ENCODE measurements at places on chromosomes 5 and 9.

DNA sequence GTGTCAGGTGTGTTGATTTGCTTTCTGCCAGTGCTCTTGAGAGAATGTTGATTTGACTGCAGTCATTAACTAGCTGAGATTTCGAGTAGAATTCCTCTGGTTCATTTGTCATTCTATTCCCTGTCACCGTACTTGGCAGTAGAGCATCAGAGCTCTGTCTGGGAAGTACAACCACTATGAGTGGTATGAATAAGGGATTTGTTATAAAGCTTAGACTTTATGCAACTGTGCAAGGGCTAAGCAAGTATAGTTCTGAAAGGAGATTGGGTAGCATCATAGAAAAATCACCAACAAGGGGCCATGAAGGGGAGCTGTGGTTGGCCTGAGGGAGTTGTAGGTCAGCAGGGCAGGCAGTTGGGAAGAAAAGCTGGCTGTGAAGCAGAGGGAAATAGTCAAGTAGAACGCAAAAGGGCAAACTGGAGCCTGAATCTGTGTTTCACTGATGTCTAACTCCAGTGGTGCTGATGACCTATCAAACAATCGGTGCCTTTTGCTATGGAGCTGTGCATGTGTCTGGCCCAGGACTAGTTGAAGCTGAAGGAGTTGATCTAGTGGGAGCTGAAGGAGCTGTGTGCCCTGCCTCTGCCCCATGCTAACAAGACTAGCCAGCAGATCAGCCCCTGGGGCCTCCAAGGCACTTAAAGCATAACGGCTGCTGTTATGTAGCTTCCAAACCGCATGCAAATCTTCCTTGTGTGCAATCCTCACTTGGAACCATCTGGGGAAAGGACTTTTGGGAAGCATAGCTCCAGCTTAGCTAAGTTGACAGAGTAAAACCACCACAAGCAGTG is 110.0 kb downstream of the SLC28A3 start:
- no peak for DNase-seq

DNA sequence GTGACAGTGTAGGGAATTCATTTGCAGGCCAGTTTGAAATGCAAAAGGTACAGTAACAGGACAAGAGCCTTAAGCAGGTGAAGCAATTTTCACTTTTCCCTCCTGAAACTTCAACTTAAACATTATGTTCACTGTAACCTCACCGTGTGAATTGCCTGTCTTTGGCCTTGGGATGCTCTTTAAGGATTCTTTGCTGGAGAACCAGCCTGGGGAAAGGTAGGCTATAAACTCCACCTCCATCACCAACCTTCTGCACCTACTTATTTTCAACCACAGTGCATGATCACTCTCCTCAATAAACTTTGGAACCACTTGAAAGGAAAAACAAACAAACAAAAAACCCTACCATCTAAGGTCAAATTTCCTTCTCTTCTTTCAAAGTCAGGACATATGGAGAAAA is 300.5 kb downstream of the TLE1 start:
- DNase-seq = no peak

DNA sequence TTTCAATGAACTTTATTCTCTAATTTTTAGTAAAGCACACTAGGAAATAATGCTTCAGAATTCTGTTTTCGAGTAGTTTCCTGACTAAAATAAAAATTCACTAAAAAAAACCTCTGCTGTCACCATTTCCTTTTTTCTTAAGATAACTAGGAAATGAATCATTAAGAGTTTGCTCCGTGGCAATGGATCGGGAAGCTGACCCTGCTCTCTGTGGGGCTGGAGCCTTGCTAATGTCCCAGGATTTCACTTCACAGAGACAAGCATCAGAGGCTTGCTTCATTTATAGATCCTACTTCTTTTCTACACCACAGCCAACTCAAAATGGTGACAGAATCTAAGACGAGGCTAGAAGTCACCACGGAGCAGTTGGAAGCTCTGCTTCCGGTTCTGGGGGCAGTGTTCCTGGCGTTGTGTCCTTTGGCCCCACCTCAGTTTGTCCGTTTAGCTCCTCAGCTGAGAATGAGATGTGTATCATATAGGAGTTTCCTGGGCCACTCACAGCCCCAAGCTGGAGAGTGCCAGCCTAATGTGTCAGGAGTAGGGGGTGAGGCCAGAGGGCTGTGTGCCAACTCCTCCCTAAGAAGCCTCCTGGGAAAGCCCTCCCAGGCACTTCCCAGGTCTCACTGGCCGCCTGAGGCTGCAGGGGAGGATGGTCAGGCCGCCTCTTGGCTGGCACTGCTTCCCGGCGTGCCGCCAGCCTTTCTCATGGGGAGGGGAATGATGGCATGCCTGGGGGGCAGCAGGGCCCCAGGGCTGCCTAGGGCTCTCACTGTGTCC is 19.6 kb downstream of the TENT4A start:
- peak; percentile 41 for DNase-seq

DNA sequence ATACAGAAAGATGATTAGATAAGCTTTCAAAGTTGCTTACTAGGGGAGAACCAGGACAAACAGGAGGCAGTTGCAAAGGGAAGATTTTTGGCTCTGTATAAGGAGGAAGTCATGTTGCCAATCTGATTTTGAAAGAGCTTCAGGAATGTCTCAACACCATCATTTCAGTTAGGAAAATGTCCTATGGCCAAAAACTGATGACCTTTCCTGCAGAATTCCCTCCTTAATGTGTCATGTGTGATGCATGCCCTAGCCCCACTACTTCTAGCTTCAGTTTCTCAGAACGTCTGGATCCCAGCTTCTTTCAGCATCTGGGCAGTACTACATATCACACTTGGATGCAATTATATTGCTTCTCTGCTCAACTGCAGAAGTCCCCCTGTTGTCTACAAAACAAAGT is 211.5 kb upstream of the NREP start:
- DNase-seq = no peak

- DNase-seq = no peak
These were observed 8.1 kb downstream of the TAL2 start for GRCh38 chr9:105670315-105670714.

GRCh38 chr5:150137997-150138396 is 17.6 kb downstream of the PDGFRB start:
- DNase-seq = no peak

DNA sequence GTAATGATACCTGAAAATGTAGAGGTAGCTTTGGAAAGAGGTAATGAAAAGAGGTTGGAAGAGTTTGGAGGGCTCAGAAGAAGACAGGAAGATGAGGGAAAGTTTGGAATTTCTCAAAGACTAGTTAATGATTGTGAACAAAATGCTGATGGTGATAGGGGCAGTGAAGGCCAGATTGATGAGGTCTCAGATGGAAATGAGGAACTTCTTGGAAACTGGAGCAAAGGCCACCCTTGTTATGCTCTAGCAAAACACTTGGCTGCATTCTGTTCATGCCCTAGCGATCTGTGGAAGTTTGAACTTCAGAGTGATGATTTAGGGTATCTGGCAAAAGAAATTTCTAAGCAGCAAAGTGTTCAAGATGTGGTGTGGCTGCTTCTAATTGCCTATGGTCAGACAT is 161.2 kb upstream of the SPEF2 start:
- DNase-seq = no peak

DNA sequence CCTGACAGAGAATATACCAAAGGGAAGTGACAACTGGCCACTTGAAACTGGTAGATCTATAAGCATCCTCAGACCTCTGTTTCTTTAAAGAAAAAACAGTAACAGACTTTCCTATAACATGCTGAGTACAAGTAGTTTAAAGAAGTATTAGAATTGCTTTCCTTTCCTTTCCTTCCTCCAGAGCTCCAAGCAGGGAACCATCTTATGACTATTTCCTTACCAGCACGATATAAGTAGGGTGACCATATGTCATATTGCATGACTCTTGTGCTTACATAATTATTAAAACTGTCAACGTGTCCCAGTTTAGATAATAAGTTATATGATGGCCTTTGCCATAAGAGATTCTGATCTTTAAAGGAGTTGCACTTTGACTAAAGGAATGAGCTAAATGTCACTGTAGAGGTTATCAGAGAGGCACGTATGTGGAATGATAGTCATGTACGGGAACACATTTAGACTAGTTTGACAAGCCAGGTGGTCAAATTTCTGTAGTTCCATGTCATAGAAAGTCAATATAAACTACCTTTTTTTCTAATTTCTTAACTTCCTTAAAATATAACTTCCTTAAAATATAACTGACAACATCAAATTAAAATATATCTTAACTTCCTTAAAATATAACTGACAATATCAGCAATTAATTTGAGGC is 212.7 kb upstream of the CD180 start:
- no peak for DNase-seq

DNA sequence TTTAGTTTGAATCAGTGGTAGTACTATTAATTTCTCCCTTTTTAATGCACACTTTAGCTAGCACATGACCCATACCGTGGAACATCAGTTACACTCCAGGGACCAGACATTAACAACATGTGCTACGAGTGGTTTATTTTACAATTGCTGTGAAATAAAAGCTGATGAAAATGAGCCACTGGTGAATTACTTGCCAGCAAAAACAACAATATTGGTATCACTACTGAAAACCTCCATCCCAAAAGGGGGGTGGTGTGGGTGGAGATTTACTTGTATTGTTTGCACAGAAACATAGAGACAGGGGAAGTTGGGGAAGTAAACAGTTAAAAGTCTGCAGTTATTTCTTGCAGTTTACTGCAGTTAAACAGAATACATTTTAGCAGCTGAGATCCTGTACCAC is 369.6 kb upstream of the GRAMD2B start:
- DNase-seq = no peak

DNA sequence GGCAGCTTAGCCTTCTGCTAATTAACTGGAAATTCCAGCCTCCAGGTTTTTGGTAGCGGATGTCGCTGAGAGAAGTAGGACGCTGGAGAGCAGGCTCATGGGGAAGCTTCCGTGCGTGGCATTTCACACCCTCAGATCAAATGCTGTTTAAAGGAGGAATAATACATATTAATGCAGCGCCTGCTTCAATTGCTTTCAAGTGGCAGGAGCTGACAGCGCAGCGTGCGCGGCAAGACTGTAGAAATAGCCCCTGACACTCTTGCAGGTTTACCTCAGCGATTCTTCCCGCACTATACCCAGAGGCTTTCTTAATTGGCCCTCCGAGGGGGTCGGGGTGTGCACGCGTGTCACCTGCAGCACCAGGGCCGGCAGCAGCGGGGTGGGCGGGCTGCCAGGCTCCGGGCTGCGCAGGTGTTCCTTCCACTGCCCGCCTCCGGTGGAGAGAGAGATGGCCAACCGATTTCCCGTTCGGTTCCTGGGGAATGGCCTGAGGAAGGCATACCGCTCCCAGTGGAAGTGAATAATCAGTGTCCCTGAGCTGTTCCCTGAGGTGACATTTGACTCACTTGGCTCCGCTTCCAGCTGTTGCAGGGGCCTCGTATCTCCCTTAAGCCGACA is 427.9 kb downstream of the KCTD16 start:
- DNase-seq = peak; percentile 74

- DNase-seq = peak; percentile 21
These were observed 61.8 kb downstream of the C6 start for GRCh38 chr5:41151564-41151963.

DNA sequence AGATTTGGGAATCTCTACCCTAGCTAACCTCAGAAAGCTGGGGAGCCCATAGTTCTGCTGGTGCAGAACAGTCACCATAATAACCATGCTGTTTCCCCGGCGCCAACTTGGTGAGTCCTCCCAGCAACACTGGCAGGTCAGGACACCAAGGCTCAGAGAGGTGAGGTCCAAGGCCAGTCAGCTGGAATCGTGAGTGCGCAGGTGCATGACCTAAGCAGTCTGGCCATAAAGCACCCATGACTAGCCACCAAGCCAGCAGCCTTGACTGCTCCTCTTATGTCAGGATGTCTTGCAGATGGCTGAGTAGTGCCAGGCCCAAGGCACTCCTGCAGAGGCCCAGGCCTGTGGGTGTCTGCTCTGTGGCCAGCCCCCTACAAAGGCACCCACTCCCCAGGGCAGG is 2.6 kb downstream of the RNF44 start:
- DNase-seq = no peak

DNA sequence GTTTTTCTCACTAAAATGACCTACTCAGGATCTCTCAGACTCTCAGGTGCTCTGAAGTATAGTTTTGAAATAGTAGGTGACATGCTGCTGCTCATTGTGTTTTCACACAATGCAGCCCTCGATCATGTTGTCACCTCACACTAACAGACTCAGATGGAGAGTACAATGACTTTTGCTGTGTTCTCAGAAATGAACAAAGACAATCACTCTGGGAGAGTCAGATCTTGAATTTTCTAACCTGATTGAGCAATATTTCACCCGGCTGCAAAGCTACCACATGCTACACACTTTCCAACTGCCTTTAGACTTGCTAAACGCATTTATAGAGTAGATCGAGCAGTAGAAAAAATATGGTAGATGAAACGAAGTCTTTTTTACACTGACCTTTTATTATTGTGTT is 113.4 kb downstream of the ST8SIA4 start:
- DNase-seq = no peak

DNA sequence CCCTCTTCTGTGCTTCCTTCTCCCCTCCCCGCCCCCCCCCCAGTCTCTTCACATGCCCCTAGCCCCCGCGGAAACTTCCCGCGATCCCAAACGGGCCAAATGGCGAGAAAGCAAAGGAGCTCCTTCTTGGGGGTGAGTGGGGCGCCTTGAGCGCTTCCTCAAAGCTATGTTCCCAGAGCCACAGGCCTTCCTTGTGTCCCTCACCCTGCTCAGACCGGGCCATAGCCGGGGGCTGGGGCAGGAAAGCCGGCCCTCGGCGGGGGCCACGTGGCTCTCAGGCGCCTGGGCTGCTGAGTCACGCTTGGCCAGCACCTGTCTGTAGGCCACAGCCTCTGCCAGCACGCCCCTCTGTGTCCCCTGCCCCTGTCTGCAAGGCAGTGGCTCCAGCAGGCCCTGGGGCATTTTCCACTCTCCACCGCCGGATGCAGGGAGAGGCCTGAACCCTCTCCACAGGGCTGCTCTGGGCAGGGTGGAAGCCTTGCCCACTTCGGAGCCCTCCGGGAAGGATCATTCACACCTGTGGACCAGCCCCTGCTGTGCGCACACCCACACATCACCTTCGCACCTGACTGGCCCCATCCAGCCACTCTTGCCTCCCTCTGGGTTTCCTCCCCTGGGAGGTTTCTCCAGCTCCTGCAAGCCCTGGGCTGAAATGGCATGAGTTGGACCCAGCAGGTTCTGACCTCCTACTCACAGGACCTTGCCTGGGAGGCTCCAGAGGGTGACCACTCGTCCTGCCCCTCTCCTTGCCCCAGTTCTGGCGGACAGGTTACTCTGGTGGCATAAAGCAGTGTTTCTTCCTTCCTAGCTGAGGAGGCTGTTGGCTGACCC is 1.2 kb upstream of the SQSTM1 start:
- DNase-seq = peak; percentile 83

DNA sequence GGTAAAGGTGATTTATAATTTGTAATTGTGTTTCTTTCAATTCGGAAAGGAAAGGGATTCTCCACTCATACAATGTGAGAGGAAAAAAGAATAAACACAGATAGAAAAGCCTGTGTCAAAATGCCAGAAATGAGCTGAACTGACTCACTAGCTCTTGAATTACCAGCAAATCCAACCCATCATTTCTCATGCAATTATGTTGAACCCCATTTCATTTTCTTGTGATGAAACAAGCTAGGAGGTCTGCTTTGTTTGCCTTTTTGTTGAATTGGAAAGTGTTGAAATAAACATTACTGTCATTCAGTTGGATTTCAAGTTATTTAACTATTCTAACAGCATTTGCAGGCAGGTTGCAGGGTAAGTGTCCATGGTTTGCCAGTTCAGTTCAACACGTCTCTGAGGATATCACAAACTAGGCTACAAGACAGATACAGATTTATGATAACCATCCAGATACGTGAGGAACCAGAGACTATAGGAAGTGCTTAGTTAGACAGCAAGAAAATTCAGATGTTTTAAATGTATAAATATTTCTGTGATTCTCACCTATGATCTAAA is 547.2 kb downstream of the MAT2B start:
- no peak for DNase-seq

GRCh38 chr5:54081415-54081814 is 229.0 kb downstream of the ARL15 start:
- DNase-seq = no peak

GRCh38 chr5:36502608-36503007 is 103.8 kb upstream of the SLC1A3 start:
- peak; percentile 16 for DNase-seq
